Activated naive CD4-positive, alpha-beta T cell treated with anti-CD3 and anti-CD28 coated beads, Interleukin-2, amount 50 U/mL, for 16 hours (primary cell): ENCODE measurements at places on chromosomes 1 and 21.
A peak's percentile ranks its signal among the peaks of the same experiment; 100 is the strongest.

- DNase-seq: no peak
These were observed 516 bp downstream of the TBX15 start for GRCh38 chr1:118987468-118988185.

DNA sequence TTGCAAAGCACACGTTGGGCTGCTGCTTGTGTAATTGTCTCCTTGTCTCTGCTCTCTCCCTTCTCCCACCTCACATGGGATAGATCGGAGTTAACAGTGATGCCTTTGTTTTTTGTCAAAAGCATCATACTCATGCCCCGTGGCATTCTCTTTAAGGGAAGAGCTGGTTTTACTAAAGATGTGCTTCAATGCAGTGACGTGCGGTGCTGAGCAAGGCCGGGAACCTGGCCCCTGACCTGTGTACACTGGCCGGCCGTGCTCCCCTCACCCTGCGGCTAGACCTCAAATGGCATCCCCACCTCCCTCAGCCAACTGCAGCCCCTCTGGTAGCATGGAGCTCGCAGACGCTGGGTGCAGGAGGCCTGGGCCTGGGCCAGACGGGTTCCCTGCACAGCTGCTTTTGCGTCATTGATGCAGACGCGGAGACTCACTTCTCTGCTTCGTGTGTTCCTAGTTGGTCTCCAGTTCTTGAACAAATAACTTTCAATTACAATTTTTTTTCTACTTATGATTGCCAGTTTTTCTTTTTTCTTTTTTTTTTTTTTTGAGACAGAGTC is 19.9 kb downstream of the AGPAT3 start:
- DNase-seq: no peak

DNA sequence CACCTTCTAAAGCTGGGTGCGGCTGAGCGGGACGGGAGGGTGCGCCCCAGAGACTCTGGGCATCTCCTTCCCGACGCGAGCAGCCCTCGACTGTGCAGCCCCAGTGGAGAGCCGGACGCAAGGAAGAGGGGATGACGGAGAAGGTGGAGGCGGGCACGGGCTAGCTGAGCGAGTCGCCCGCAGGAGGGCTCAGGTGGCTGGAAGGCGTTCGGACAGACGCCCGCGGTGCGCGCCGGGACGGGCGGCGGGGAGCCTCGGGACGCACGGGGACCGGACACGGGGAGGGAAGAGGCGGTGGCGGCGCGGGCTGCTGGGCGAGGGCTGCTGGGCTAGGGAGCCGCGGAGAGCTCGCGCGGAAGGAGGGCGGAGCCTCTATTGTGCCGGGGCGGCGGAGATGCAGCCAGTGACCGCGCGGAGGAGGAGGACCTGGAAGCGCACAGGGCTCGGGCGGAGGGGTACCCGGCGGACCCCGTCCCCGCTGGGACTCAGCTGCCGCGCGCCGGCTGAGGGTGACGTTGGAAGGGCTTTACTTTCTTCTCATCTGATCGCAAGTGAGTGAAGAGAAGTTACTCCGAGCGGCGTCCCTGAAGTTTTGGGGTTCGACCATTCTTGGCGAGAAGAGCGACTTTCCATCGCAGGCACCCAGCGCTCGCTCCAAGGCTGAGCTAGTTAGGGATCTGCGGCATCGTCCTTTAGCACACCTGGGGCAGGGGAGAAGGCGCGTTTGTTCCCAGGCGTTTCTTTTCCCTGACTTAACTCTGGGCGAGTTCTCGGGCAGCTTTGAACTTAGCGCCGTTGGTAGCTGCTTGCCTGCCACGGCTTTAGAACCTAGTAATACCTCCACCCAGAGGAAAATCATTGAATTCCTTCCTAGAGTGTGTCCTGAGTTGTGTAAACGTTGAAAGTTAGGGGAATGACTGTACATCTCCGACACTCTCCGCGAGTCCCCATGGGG is at the start of gene OLFML2B:
TSS of gene OLFML2B (minus strand) at position 323 of the 955 bp plus-strand sequence. CDS start 439 bp downstream, outside the sequence.
- peak; percentile 57 for DNase-seq

DNA sequence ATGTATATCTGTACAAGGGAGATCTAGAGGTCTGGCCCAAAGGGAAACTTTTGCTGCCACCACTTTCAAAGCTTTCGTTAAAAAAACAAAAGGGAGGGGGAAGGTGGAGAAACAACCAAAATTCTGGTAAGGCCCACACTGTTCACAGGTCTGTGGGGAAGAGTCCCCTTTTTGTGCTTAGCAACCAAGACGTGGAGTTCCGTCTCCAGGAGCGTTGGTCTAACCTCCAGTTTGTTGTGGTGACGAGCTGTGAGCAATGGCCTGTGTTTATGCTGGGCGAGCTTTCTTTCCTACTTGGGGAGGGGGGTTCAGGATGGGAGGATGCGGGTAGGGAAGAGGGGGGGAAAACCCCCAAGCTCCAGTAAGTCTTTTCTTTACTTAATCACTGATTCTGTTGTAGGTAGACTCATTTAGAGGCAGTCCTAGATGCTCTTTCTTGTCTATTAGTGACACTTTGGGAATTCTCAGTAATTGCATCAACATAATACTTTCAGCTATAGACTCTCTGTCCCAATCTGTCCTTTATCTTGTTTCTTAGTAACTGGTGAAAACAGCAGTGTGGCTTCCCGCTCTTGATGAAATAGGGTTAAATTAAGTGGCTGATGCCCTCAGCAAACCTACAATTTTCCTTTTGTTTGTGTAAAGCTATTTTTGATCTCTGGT is 1.5 kb downstream of the HIPK1 start:
- DNase-seq: peak; percentile 32

DNA sequence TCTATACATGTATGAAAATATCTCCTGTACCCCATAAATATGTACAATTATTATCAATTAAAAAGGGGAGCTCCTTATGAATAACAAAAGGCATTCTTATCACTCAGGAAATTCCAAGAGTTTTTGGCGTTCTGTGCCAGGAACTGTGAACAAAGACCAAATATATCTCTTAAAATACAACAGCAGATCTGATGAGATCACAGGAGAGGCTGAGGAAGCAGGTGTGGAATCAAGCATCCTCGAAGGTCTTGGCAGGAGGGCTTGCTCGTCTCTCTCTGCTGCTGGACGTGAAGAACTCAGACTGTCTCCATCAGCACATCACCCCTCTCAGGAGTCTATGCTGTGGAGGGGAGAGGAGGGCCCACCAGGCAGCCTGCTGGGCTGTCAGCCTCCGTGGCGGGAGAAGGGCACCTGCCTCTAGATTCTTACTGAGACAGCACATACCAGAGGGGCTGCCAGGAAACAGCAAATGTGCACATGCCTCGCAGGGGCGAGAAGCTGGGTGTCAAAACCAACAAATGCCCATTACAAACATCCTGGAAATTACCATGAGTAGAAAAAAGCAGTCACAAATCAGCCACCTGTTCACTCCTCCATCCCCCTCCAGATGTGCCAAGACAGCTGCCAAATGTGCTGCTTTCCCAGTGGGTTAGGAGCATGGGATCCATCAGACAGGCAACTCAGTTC is 30.8 kb upstream of the FAM89A start:
- DNase-seq: no peak

- no peak for DNase-seq
These were observed 35.6 kb downstream of the CASZ1 start for GRCh38 chr1:10760566-10761502.

- no peak for DNase-seq
These were observed 90.8 kb downstream of the PLXNA2 start for GRCh38 chr1:208153386-208153785.

DNA sequence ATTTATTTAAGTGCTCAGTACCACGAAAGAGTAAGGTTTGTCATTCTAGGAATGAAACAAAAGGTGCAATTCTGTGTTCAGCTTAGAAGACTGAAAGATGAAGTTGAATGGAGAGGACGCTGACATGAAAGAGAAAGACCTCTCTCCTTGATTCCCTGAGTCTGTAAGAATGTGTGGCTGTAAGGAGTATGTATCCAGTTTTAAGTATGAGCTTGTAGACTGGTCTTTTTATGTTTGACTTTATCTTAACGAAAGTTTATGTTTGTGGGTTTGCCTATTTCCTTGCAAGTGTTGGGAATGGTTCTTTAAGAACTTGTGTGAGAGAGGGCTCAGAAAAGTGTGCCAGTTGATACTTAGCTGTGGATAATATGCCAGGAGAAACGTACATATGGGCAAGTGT is 1.4 kb downstream of the CHD1L start:
- no peak for DNase-seq

GRCh38 chr21:44919913-44920693 is 596 bp downstream of the ITGB2 start:
- no peak for DNase-seq

DNA sequence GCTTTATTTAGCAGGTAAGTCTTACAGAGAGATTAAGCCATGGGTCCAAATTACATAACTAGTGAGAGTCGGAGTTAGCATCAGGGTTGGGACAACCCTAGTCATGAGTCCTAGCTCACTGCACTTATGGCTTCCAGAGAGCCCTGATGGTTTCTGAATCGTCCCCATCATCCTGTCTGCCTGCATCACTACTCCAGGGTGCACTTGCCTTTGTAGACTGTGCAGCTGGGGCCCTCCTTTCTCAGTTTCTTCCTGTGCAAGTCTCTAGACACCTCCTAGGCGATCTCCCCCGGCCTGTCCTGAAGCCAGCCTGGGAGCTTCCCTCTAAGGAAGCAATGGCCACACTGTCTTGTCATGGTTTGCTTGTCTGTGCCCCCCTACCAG is 37.1 kb downstream of the KIAA0040 start:
- no peak for DNase-seq

GRCh38 chr1:47209091-47209490 is 19.3 kb upstream of the PDZK1IP1 start:
- DNase-seq: no peak

GRCh38 chr21:46361176-46361575 is 37.2 kb downstream of the PCNT start:
- no peak for DNase-seq

- no peak for DNase-seq
These were observed 3.1 kb downstream of the LORICRIN start for GRCh38 chr1:153262462-153263157.

GRCh38 chr1:62436039-62436465 is 797 bp upstream of the USP1 start:
- peak; percentile 97 for DNase-seq

DNA sequence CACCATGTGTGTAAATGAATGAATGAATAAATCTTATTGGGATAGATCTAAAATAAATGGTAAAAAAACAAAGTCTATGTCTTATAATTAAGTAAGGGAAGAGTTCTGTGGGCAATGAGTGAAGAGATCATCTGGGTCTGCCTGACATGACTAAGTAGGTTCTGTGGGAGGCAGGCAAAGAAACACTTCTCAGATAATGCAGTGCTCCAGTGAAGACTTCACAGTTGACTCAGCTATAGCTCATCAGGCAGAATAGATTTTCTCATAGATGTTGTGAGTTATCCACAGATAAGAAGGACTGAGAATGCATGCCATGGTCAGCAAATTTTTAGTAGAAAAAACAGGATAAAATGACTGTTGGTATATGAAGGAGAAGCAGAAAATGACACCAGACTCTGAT is 12.4 kb downstream of the KRTAP22-2 start:
- DNase-seq: no peak

DNA sequence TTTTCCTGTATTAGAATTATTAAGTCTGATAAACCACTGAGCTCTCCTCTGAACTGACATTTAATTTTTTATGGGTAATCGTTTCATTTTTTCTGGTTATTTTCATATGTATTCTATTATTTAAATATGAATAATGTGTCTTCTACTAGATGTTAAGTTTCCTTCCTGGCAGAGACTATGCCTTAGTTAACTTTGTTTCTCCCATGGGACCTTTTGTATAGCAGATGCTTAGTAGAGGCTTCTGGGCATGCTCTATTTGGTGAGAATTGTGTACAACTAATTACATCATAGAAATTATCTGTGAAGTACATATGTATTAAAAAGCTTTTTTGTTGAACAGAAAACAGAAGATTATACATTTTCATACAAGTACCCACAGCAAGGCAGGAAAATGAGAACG is 23.4 kb downstream of the CTBS start:
- no peak for DNase-seq

GRCh38 chr1:188089015-188089414 is 1260.3 kb downstream of the PLA2G4A start:
- DNase-seq: no peak

GRCh38 chr1:14466006-14466405 is 132.5 kb upstream of the KAZN start:
- no peak for DNase-seq

DNA sequence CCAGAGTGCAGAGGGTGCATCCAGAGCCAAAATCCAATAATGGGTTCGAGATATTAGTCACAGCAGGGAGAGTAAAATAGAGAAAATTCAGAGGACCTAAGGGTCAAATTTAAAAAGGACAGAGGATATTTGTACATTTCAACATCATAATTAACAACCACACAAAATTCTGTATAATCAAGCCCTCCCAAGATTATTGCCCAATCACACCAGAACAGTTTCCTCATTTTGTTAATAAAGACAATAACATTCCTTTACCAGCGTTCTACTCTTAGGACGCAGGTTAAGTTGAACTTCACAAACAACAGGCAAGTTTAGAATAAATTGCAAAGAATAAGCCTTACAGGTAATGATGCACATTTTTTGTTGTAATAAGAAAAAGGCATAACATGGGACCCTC is 462.8 kb downstream of the PTPRC start:
- no peak for DNase-seq

GRCh38 chr1:218459878-218460711 is 115.0 kb downstream of the TGFB2 start:
- no peak for DNase-seq

DNA sequence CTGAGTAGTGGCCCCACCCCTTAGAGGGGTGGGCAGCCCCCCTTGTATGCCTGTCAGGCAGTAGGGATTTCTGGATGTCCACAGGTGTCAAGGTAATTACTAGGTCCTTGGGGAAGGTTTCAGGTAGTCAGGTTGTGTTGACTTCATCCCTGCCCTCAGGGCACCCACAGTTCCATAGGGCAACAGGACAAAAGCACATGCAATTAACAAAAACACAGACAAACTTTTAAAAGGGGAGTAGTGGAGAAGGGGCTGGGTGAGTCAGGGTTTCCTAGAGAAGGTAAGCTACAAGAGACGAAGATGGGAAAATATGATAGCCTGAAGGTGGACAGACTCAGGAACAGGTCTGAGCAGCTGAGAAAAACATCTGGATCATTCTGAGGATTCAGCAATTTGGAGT is 14.1 kb downstream of the KRTCAP2 start:
- no peak for DNase-seq

DNA sequence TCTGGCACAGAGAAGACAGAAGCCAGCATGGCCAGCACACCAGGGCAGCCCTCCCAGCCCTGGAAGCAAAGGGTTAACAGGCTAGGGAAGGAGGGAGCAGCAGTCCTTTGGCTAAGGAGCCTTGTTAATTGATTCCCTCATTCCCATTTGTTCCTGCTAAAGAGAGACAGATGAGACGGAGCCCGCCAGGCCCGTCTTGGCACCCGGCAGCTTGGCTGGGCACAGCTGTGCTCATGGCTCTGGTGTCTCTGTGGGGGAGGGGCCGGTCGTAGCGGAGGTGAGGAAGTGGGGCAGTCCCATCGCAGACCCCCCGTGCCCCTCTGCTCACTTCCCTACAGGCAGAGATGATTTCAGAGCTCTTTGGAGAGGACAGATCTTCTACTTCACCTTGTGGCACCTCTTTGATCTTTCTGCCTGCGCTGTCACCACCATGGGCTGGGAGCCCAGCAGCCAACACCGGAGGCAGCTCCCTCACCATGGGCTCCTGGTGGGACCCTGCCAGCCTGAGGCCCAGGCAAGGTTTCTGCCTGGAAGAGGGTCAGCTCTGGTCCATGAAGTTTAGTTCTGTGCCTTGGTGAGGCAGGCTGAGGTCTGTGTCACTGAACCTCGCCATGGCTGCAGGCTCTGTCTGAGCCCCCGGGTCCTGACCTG is 38.0 kb downstream of the FOXO6 start:
- no peak for DNase-seq
